Activated gamma-delta T cell treated with anti-CD3 and anti-CD28 coated beads, Interleukin-2, amount 50 U/mL, for 16 hours (primary cell): ENCODE measurements at places on chromosomes 16 and 17.
A peak's percentile ranks its signal among the peaks of the same experiment; 100 is the strongest.

DNA sequence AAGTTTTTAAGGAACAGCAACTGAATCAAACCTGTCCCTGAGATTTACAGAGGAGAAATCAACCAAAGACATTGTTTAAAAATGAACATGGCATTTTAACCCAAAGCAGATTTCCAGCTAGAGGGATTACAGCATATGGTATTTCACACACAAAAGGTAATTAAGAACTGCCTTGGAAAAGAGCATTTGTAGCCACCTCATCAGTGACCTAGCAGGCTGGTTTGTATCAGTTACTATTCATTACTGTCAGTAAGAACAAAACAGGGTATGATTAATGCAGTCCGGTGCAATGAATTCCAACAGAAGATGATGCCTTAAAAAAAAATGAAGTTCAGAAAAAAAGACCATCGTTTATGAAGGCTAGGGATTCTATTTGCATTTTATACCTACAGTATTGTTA lies 219.9 kb downstream of the CHD9NB start:
- no peak for DNase-seq

GRCh38 chr17:73369111-73369521 lies 57.3 kb upstream of the CDC42EP4 start:
- DNase-seq = no peak

GRCh38 chr16:51149251-51149661 lies 1.8 kb downstream of the SALL1 start:
- DNase-seq = no peak

DNA sequence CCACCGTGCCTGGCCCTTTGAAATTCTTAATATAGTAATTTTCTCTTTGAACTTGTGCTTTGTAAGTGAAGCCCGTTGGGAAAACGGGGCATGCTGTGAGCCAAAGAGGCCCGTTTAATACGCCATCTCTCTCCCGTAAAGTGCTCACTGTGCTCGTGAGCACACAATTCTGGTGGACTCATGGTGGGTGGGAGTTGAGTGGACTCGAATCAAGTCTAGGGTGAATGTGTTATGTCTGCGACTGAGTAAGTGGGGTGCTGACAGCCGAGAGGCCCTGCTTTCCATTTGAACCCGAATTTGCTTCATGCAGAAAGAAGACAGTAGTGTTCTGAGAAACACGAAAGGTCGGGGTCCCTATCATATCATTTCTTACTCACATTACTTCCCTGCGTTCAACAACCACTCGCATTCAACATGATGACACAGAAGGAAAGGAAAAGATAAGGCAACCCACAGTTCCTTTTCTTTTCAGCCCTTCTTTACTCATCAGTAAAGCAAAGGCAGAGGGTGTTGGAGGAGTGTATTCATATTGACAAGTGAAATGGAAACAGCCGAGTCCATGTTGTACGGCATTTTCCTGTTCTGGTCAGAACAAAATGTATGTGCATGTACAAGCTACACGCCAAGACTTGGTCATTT lies 4.8 kb upstream of the ATP2A3 start:
- DNase-seq = no peak

- no peak for DNase-seq
Measured at GRCh38 chr17:17062356-17062755, 20.1 kb downstream of the MPRIP start.

DNA sequence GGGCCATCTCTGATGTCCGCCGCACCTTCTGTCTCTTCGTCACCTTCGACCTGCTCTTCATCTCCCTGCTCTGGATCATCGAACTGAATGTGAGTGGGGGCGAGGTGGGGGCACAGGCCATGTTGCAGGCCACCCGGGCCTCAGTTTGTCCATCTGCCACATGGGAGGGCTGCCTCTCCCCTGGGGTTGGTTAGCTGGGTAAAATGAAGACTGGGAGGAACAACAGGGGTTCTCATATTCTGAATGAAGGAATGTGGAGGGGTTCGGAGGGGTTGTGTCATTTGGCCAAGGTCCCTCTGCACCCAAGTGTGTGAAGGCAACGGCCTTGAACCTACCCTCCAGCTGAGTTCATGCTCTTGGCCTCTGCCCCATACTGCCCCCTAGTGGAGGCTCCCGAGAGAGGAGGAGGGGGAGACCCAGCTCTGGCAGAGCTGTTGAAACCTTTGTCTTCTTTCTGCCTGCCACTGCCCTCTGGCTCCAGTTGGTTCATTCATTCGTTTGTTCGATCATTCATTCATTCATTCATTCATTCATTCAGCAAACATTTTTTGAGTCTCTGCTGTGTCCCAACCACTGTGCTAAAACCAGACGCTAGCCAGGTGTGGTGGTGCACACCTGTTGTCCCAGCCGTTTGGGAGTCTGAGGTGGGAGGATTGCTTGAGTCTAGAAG lies 11.4 kb upstream of the TCAP start:
- DNase-seq = peak; percentile 68

DNA sequence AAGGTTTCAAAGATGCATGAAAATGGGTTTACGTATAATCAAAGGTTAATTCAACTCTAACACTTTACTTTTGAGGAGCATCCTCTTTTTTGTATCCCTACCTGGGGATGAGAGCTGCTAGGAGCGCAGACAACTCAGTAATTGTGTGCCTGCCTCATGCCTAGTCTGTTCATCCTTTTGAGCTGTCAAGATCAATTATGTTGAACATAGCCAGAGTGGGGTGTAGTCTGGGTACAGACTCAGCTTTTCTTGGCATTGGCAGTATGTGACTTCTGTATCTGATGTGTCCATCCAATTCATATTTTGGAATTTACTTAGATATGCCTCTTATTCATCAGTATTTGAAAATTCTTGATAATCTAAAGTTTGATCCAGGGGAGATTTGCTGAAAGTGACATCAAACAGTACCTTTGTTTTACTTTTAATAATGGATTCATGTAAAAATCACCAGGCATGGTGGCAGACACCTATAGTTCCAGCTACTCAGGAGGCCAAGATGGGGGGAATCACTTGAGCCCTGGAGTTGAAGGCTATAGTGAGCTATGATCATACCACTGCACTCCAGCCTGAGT lies 24.1 kb downstream of the PRKCA start:
- no peak for DNase-seq

DNA sequence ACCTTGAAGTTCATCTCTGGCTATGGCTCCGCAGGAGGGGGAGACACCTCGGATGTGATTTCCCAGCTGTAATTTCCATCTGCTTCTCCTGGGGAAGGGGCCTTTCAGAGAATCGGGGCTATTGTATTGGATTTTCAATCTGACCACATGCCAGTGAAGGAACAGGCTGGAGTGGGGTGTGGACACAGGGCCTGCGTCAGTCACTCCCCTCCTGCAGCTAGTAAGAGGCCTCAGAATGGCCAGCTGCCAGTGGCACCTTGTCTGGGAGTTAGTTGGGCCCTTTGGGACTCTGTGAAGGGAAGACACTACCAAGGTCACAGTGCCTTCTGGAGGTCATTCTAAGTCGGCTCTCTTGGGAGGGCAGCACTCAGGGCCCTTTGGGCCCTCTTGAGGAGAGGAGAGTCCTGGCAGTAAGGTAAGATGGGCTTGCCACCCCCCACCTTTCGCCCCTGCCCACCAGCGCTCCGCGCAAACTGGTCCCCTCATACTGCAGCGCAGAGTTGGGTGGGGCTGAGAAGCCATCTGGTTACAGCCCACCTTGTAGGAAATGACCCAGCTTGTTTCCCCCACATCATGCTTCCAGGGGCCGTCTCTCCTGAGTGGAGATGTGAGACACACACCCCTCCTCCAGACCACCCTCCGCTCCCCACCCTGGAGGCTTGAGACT lies 5.4 kb downstream of the NXPH3 start:
- no peak for DNase-seq

- peak; percentile 45 for DNase-seq
Measured at GRCh38 chr16:56610017-56610608, 1.7 kb downstream of the MT2A start.

DNA sequence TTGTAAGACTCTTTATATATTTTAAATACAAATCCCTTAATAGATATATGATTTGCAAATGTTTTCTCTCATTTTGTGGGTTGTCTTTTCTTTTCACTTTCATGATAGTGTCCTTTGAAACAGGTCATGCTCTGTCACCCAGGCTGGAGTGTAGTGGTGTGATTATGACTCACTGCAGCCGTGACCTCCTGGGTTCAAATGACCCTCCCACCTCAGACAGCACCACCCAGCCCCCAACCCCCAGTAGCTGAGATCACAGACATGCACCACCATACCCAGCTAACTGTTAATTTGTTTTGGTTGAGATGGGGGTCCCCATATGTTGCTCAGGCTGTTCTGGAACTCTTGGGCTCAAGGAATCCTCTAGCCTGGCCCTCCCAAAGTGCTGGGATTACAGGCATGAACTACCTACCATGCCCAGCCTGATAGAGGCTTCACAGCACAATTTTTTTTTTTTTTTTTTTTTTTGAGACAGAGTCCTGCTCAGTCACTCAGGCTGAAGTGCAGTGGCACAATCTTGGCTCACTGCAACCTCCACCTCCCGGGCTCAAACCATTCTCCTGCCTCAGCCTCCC lies 18.5 kb upstream of the TMIGD1 start:
- no peak for DNase-seq

DNA sequence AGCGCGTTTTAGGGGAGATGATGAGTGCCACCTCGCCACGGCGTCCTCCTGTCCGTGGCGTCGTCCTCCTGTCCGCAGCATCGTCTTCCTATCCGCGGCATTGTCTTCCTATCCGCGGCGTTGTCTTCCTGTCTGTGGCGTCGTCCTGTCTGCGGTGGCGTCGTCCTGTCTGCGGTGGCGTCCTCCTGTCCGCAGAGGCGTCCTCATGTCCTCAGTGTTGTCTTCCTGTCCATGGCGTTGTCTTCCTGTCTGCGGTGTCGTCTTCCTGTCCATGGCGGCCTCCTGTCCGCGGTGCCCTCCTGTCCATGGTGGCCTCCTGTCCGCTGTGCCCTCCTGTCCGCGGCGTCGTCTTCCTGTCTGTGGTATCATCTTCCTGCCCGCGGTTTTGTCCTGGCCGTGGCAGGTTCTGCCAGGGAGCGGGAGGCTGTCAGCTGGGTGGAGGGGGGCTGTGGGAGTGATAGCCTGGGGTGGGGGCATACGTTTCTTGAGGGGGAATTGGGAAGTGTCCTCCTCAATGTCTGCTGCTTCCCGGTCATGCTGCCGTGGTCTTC lies 30.9 kb downstream of the TBCD start:
- DNase-seq = no peak

DNA sequence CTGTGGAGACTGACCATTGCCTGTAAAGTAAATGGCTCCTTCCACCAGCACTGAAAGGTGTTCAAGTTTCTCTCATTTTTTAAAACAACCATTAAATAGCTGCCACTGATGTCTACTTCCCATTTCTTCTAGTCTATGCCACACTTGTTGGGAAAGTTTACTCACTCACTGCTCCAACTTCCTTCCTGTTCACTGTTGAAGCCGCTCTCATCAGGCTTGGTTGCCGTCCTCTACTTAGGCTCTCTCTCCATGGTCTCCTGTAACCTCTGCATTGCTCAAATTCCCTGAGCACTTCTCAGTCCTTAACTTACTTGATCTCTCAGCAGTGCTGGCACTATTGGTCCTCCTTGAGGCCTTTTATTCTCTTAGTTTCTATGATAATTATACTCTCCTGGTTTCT lies 32.4 kb downstream of the SNX11 start:
- no peak for DNase-seq

- DNase-seq = peak; percentile 31
Measured at GRCh38 chr16:11783319-11784037, 13.6 kb downstream of the ZC3H7A start.

GRCh38 chr16:85136702-85137322 lies 24.5 kb upstream of the CIBAR2 start:
- no peak for DNase-seq

- DNase-seq = no peak
Measured at GRCh38 chr16:47377154-47377553, 83.7 kb downstream of the ITFG1 start.

DNA sequence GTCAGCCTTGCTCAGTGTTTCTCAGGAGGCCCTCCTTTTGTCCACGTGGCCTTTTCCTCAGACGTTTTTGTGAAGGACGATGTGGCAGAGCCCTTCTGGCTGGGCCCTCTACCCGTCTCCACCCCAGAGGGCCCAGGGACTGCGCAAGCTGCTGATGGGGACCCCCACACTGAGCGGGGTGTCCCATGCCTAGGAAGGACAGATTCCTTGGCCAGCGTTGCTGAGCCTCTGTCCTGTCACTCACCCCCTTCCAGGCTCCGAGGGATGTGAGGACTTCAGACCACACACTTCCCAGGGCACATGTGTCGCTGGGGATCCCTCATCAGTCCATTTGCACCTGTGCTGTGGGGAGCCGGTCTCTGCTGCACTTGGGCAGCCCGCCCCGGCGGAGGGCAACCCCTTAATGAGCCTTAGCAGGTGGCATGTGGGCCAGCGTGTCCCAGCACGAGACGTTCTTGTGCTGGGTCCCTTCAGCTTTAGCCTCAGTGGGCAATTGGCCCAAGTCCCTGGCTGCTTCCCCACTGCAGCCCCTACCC lies 48.3 kb downstream of the NT5M start:
- no peak for DNase-seq

DNA sequence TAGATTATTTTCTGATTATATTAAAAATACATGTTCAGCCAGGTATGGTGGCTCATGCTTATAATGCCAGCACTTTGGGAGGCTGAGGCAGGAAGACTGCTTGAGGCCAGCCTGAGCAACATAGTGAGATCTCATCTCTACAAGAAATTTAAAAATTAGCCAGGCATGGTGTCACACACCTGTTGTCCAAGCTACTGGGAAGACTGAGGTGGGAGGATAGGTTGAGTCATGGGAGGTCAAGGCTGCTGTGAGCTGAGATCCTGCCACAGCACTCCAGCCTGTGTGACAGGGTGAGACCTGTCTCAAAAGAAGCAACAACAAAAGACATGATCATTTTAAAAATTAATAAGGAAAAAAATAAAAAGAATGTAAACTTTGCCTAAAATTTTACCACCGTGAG lies 40.7 kb downstream of the PRAC1 start:
- DNase-seq = no peak

DNA sequence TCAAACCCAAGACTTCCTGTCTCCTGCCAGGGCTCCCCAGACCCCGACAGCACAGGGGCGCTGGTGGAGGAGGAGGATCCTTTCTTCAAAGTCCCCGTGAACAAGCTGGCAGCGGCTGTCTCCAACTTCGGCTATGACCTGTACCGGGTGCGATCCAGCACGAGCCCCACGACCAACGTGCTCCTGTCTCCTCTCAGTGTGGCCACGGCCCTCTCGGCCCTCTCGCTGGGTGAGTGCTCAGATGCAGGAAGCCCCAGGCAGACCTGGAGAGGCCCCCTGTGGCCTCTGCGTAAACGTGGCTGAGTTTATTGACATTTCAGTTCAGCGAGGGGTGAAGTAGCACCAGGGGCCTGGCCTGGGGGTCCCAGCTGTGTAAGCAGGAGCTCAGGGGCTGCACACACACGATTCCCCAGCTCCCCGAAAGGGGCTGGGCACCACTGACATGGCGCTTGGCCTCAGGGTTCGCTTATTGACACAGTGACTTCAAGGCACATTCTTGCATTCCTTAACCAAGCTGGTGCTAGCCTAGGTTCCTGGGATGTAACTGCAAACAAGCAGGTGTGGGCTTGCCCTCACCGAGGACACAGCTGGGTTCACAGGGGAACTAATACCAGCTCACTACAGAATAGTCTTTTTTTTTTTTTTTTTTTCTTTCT lies 8.1 kb downstream of the SERPINF1 start:
- DNase-seq = no peak

- no peak for DNase-seq
Measured at GRCh38 chr16:68629351-68629910, 15.7 kb upstream of the CDH3 start.

GRCh38 chr16:78246559-78246958 lies 147.1 kb downstream of the WWOX start:
- no peak for DNase-seq

- DNase-seq = no peak
Measured at GRCh38 chr17:68835071-68835470, 120.1 kb downstream of the ABCA8 start.

- DNase-seq = no peak
Measured at GRCh38 chr16:74745109-74745615, 29.5 kb downstream of the FA2H start.
